ENCODE measurements at places on chromosomes 3 and 15. TPM values are rescaled to one million over a fixed set of nuclear protein-coding genes. Genes with fewer than 3 reads are reported as not detected.

DNA sequence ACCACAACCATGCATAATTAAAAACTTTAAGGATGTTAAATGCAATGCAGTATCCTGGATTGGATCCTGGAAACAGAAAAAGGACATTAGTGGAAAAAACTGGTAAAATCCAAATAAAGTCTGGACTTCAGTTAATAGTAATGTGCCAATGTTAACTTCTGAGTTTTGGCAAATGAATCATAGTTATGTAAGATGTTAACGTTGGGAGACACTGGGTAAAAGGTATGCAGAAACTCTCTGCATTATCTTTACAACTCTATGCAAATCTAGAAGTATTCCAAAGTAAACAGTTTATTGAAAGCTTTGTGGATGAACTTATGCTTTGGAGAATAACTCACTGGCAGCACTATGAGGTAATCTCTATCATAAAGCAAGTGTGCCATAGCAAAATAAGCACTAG lies 357.4 kb downstream of the RORA start:
- DNase-seq: no peak

DNA sequence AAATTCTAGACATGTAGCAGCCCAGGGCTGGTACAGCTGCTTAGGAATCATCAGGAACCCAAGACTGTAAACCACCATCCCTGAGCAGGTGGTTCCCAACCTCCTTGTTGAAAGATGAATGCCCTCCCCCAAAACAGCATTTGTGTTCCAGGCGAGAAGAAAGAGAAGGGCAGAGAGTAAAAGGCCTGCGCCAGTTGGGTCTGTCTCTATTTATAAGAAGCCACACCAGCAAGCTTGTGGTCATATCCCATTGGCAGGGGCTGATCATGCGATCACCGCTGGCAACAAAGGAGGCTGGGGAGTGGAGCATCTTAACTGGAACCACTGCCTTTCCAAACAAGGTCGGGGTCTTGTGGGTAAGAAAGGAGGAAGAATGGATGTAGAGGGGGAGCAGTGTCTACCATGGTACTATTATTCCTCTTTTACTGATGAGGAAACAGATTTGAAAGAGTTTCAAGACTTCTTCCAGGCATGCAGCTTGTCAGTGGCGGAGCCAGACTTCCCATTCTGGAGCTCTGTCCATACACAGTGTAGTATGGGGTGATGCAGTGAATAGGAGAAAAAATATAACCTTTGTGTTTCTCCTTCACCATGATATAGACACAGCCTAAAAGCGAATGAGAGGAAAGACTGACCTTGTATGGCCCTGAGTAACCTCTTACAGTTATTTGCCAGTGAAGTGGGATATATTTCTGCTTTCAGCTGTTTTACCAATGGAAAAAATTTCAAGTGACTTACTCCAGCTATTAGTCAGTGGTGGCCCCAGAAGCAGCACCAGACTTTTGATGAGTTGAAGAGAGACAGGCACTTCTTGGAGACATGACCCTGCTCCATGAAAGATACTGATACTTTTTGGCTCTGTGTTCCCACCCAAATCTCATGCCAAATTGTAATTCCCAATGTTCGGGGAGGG lies 222.6 kb downstream of the ABHD5 start:
- no peak for DNase-seq

DNA sequence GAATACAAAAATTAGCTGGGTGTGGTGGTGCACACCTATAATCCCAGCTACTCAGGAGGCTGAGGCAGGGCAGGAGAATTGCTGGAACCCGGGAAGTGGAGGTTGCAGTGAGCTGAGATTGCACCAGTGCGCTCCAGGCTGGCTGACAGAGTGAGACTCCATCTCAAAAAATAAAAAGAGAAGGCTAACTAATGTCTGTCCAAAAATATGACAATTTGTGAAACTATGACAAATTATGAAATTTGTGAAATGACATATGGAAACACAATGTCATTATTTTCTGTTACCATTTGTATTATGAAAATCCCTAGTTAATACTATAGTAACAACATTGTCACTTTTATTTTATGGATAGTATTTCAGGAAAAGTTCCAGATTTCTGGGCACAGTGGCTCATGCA lies 1306.3 kb upstream of the EPHA6 start:
- no peak for DNase-seq

DNA sequence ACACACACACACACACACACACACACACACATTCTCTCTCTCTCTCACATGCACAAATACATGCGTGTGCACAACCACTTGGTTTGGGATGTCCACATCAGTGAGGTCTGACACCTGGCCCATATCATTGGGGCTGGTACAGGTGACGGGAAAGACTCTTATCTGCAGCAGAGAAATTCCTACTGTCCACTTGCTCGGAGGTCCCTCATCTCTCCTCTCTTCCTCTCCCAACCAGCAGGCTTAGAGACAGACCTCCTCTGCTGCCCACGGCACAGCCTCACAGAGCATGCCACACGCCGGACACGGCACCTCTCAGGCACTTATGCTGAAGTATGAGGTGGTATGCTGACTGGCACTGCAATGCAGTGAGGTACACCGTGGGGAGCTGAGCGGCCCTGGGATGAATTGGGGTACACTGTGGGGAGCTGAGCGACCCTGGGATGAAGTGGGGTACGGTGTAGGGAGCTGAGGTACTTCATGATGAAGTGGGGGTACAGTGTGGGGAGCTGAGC lies 41.7 kb downstream of the MAGEF1 start:
- DNase-seq: no peak

DNA sequence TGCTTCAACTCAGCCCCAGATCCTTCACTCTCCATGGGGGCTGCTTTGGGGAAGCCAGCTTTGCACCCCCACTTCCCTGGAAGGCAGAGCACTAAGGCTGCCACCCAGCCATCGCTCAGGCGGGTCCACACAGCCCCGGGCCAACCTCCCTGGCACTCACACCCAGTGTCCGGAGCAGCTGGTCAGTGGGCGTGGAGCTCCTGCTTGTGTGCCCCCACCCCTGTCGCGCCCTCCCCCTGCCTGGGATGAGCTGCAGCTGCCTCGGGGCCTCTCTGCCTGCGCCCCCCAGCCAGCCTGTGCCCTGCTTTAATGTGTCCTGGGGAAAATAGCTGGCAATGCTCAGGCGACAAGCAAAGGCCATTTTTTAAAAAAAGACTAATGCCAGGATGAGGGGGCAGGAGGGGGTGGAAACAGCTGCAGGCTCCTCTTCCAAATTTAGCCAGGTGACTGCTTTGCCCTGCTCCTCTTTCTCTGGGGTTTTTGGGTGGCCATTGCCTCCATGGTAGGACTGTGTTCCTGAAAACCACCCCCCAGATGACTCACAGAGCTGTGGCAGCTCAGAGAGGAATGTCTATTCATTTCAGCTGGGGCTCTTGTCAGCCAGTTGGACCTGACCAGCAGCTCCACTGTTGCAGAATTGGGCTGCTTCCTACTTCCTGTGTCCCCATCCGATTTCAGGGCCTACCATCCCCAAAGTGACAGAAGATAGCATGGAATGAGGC lies 65.0 kb downstream of the CEMIP start:
- no peak for DNase-seq

DNA sequence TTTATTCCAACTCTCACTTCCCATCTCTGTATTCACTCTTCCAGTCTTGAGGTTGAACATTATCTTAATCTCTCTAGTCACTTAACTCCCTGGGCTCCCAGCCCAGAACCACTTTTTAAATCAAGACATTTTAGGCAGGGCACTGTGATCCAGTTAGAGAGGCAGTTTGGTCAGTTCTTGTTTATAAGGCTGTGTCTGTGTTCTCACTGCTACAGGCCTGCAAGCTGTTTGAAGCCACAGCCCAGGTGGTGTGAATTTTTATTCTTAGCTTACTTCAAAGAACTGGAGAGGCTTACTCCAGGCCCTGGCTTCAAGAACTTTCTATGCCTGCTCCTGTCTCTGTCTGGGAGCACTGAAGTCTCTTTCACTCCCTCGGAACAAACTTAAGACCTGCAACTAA lies 906.1 kb downstream of the CADM2 start:
- no peak for DNase-seq

GRCh38 chr3:40877631-40878463 lies 321.5 kb upstream of the CTNNB1 start:
- no peak for DNase-seq

GRCh38 chr3:50365080-50365841 lies 5.9 kb upstream of the TMEM115 start:
- peak; percentile 95 for DNase-seq

DNA sequence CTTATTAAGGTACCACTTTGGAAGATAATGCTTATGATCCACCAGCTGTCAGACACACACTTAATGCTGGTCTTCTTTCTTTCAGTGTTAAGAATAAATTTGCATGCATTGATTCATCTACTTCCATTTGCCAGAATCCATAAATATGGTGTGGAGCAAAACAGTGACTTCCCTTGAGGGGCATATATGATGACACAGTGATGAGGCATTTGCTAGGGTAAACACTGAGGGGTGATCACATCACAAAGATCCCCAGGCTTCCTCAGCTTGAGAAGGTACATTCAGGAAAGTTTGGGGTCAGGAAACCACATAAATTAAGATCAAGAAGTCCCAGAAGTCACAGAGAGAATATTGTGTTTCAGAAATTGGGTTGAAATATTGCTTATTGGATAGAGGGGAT lies 9.9 kb upstream of the ZBED2 start:
- DNase-seq: no peak

- DNase-seq: no peak
Observed at GRCh38 chr3:159877924-159878323, 110.7 kb upstream of the IL12A start.

- DNase-seq: no peak
Observed at GRCh38 chr3:38730281-38730680, 80.8 kb upstream of the SCN5A start.

- DNase-seq: peak; percentile 2
Observed at GRCh38 chr15:88800738-88801137, 2.5 kb upstream of the ACAN start.

DNA sequence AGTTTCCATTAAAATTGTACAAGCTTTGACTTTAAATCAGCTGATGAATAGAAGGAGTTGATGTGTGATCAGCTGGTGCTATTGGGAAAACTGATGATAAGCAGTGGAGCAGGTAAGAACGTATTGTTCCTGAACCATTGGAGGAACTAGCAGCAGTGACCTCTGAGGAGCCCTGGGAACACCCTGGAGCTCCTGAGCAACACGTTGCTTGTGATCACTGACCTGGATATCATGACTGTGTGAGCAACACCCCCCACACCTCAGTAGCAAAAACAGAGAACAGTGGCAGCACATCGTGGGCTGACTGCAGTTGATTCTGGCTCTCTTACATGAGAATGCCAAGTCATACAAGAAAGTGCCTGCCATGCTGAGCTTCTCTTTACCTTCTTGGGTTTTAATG lies 72.9 kb downstream of the BLM start:
- DNase-seq: no peak

- DNase-seq: no peak
Observed at GRCh38 chr3:10344147-10344943, 23.4 kb upstream of the SEC13 start.

- no peak for DNase-seq
Observed at GRCh38 chr15:43872416-43873020, 45.7 kb downstream of the WDR76 start.

DNA sequence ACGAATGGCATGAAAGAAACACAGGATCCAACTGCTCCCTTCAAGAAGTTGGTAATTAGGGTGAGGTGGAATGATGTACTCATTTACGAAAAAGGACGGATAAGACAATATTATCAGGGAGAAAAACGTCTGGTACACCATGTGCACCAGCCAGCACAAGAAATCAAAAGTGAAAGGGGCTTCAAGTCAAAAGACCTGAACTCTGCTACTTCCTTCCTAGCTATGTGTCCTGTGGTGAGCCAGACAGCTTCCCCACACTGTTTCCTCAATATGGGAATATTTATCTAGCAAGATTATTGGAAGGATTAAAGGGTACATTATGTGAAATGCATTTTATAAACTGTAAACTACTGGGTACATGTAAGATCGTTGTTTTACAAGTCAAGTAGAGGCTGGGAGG lies 33.9 kb downstream of the RAB27A start:
- DNase-seq: no peak

DNA sequence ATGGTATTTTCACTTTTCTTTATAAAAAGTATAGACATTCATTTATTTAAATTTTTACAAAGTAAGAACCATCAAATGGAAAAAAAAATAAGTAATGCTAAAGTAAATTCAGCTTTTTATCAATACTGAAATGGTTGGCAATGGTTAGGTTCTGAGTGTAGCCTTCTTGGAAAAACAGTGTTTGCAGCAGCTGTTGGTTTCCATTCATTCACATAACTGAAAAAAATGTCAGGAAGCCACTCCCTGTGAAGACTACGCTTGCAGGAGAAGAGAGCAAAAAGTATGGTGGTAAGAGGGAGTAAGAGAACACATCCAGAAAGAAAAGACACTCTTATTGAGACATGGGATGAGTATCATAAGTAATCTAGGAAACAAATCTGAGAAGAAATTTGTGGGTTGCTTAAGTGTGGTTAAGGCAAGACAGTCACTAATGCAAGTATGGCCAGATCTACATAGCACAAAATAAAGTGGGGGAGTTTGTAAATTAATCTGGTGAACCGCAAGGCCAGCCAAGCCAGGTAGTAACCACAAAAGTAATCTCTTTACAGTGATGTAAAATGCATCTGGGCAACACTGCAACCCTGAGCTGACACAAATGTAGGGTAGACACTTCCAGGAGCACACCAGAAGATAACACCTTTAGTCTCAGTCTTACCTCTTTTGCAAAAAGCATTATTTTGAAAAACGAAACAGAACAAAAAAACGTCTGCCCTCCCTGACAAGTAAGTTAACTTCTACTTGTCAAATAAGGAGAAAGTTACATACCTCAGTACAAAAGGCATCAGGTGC lies 133.7 kb downstream of the IGSF11 start:
- no peak for DNase-seq

DNA sequence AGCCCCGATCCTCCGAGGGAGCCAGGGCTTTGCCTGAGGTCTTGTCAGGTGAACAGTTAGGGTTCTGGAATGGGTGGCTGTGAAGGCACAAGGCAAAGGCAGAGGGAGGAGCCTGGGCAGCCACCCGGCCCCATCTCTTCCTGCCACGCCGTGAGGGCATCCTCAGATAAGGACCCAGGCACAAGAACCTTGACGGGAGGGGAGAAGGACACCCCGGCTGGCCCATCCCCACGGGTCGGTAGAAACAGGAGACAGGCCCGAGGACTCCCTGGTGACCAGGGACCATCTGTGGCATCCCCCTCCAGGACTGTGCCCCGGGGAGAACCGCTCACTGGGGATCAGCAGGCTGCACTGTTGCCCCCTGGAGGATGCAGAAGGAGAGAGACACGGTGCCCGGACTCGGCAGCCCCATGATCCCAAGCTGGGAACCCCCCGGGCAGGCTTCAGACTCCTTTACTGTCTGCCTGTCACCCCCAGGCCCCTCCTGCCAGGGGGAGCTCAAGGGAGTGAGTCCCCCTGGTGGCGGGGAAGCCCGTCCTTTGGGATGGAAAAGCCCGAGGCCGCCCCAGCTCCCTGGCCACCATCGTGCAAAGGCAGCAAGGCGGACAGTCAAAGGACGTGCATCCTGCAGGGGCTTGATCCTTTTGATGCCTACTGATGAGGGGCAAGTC lies 12.3 kb upstream of the PCSK6 start:
- DNase-seq: no peak

- DNase-seq: no peak
Observed at GRCh38 chr15:82790321-82790720, 15.5 kb downstream of the FSD2 start.

Gene UNC13C
- total RNA-seq: not detected

Gene GALNT15
- total RNA-seq: 275 TPM

Gene FBXL2
- 4.9 TPM for total RNA-seq

Gene SAXO2
- 4.0 TPM for total RNA-seq

Gene TOMM70
- total RNA-seq: 47.8 TPM

Gene DNAH12
- 0.06 TPM for total RNA-seq

Gene INTS14
- total RNA-seq: 21.9 TPM

Gene TERC
- total RNA-seq: 9.8 TPM
